ENCODE measurements at places on chromosomes 7 and 10. TPM values are rescaled to one million over a fixed set of nuclear protein-coding genes. Genes with fewer than 3 reads are reported as not detected.

The PURB gene
- 21.3 TPM for total RNA-seq

The IDI1 gene
- total RNA-seq = 25.1 TPM

The ABCB1 gene
- total RNA-seq = not detected

The NKX6-2 gene
- not detected for total RNA-seq

The AFAP1L2 gene
- total RNA-seq = 8.5 TPM

The VPS37D gene
- 1.3 TPM for total RNA-seq

The SHOC2 gene
- total RNA-seq = 59.8 TPM

The WBP1L gene
- total RNA-seq = 19.8 TPM

The ARMC3 gene
- not detected for total RNA-seq

The GTF2IRD1 gene
- 77.6 TPM for total RNA-seq

The TUBB8 gene
- total RNA-seq = not detected

The NPC1L1 gene
- total RNA-seq = not detected

The VIM gene
- total RNA-seq = 1,413 TPM

The DNTT gene
- not detected for total RNA-seq

The ADCY1 gene
- total RNA-seq = 0.61 TPM

The CALU gene
- 147 TPM for total RNA-seq

Data from MCF 10A (cell line).